ENCODE measurements at places on chromosomes 4 and X. TPM values are rescaled to one million over a fixed set of nuclear protein-coding genes. Genes with fewer than 3 reads are reported as not detected.
A peak's percentile ranks its signal among the peaks of the same experiment; 100 is the strongest.

GRCh38 chr4:113169368-113169767 is 119.9 kb downstream of the ANK2 start:
- peak; percentile 19 for DNase-seq

The NLGN4X gene
- 1.4 TPM for total RNA-seq

DNA sequence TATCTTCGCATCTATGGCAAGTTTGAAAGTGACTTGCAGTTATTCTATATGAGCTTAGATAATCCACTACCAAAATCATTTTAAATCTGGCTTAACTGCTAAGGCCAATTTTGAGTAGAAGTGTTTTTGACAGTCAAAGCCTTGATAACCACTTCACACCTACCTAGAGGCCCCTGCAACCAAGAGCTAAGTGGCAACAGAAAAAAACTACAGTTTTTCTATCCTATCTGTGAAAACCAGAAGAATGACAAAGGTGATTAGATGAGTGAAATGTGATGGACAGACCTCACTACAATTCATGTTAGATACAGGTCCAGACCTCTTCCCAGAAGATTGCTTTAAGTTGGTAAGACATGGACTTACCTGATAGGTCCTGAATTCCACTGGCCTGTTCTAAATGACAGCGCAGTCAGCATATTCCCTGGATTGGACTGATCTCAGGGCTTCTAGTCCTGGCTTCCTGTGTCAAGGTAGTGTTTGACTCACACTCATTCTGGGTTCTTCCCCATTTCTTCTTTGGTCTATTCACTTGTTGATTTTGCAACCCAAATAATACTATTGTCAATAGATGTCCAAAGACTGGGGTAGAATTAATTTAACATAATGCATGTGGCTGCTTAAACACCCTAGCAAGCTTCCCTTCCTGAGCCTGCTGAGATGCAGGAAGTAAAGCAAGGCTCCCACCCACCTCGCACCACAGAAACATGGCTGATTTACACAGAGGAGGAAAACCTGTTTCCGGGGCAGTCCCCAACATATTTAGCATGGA is 65.1 kb downstream of the PPP3CA start:
- DNase-seq: no peak

DNA sequence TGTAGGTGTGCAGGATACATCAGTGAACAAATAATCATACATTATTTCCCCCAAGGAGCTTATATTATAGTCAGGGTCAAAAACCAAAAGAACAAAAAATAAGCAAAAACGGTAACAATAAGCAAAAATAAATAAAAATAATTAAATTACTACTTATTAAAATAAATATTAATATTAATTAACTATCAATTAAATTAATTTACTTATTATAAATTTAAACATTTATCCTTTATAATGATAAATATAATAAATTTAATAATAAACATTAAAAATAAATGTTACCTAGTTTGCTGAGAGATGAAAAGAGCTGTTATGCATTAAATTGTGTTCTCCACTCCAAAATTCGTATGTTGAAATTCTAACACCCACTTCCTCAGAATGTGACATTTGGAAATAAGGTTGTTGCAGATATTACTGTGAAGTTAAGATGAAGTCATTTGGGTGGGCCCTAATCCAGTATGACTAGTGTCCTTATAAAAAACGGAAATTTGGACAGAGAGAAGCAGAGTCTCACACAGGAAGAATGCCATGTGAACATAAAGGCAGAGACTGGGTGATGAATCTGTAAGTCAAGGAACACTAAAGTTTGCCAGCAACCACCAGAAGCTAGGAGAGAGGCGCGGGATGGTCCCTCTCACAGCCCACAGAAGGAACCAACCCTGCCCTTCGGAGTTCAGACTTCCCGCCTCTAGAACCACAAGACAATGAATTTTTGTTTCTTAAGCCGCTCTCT is 67.2 kb upstream of the IBSP start:
- peak; percentile 35 for DNase-seq

The SSX3 gene
- not detected for total RNA-seq

The NMU gene
- total RNA-seq: 1.5 TPM

The POLA1 gene
- 8.6 TPM for total RNA-seq

DNA sequence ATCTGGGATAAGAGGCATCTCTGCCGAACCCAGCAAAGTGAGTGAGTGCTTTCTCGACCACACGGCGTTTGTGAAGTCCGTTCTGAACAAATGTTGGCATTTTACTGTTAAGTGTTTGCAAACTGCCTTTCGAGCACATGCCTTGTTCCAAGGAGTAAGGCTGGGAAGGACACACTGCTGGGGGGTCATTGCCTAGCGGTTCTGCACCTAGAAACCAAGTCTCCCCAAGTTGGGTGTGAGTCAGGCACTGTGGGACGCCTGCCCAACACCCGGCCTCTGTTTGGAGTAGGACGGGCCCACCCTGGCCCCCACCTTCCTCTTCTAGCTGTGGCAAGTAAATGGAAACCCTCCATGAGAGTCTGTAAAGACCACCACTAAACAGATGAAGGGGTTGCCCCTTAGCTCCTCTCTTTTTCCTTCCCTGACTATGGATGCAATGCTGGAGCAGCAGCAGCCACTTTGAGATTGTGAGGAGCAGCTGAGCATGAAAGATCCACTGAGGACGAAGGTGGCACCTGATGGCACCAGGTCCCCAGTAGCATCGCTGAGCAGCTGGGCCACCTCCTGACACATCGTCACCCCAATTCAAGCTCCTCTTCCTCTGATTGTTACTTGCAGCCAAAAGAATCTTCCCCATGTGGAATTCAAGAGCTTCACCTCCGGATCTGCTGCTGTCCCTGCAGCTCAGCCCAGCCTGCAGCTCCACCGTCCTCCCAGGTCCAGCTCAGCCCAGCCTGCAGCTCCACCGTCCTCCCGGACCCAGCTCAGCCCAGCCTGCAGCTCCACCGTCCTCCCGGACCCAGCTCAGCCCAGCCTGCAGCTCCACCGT is 6.3 kb downstream of the CPLX1 start:
- DNase-seq: no peak

Measured in lung (tissue), 17 donors.